OCI-LY7 (cell line): ENCODE measurements at places on chromosomes 12 and 14.

- DNase-seq: no peak
Measured at GRCh38 chr12:116975779-116976393, 65.1 kb downstream of the FBXW8 start.

DNA sequence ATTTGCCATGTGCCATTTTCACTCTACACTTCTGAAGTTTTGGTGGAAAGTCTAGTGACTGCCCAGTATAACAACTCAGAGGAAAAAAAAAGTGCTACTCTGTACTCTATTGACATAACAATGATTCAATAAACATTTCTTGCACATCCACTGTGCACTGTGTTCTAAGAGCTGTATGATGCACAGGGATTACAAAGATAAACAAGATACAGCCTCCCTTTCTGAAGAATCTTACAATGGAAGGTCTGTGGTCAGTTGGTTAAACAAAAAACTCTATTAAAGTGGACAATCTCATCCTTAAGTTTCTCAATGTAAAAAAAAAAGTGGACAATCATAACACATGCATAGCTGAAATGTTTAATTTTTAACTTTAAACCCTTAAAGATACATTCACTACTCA is 105.7 kb upstream of the RASSF8 start:
- DNase-seq: no peak

DNA sequence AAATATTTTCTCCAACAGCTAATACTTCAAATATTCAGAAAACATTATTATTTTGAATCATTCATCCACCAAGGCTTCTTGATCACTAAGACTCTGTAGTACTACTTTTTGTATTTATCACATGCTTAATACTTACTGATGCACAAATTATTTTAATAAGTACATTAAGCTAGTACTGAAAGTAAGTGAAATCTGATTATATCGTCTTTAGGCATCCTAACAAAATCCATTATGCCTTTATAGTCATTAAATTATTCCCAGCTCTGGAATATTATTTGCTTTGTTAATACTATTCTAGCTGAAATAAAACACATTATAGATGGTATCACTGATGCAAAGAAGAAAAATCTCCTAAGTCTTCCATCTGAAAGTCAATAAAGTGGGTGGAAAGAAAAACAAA is 75.1 kb upstream of the TTC7B start:
- no peak for DNase-seq

GRCh38 chr12:72863671-72864070 is 591.5 kb downstream of the TRHDE start:
- no peak for DNase-seq

DNA sequence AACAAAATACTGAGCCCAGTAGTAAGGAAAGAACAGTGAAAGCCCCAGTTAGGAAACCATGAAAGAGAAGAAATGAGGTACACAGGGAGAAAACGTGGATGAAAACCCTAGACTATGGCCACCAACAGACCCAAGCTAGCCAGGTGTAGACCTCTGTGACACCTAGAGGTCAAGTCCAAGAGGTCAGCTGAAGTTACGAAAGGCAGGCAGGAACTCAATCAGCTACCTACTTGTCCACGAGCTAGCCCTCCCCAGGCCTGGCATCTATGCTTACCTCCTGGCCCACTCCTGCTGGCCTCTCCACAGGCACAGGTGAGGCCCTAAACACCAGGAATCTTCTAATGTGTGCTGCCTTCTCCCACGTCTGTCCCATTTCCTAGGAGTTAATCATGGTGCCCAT is 48.7 kb downstream of the DPF3 start:
- no peak for DNase-seq

GRCh38 chr12:118136559-118137003 is 657 bp downstream of the PEBP1 start:
- peak; percentile 35 for DNase-seq

DNA sequence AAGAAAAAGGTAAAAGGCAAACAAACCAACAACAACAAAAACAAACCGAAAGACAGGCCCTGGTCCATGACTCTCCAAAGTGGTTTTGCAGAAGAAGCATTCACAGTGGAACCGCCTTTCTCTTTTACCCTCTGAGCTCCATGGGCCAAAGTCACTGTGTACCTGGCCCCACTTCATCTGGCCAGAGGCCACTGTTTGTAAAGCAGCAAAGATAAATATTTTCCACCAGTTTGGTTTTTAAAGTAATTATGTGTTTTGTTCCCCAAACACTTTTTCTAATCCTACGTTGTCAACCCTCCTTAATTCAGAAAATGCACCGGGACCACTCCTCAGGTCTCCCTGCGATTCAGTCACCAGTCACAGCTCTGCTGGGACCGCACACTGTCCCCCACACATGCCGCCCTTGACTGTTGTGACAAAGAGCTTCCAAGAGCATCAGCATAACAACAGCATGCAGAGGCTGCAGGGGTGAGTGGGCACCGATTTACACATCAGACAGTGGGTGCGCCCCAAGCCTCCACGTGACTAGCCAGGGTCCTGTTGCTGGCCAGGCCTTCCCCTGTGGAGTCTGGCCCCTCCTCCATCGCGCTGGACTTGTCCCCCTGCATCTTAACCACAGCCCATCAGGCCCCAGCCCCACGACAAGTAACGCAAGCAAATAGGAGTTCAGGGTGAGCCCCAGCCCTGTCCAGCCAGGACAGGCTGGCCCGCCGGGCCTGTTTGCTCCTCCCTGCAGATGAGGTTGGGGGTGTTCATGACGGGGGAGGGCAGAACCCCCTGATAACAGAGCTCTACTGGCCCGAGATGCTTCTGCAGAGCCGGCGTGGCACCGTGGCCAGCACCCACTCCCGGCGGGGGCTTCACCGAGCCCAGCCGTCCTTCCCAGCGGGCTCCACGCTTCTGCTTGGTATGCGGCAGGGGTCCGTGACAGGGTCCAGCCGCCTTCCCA is 65.2 kb upstream of the DIO3 start:
- DNase-seq: no peak
